Keratinocyte (primary cell): ENCODE measurements at places on chromosomes 5 and 9. TPM values are rescaled to one million over a fixed set of nuclear protein-coding genes. Genes with fewer than 3 reads are reported as not detected.

DNA sequence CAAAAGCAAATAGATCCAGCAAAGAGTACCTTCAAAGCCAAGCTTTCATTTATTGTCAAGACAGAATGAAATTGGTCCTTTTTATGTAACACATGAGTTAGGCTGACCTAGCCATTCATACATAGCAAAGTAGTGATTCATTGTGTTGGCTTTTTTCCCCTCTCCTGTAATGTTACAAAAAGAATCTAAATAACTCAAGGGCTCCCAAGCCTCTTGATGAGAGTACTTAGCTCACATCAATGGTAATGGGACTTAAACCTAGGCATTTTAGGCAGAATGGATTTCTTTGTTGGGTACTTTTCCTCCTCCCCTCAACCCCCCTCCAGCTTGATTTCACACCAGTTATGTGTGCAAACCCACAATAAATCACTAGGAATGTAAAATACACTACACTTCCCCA lies 123.7 kb downstream of the EBF1 start:
- H3K4me3 ChIP-seq: no peak overlapping the region
- H3K4me1 ChIP-seq: peaks cover 16% of the 10 kb centered on the region
- H3K27me3 ChIP-seq: no peaks in the 10 kb centered on the region
- peak; percentile 15 for DNase-seq
- H3K27ac ChIP-seq: no peak overlapping the region

Gene ZNF454
- polyA plus RNA-seq: 0.07 to 0.15 TPM (median 0.08 TPM) in 3 replicates

GRCh38 chr5:134714541-134714940 lies 23.8 kb upstream of the CAMLG start:
- H3K27ac ChIP-seq: no peak overlapping the region
- H3K36me3 ChIP-seq: peaks cover 5% of the 10 kb centered on the region
- no peaks in the 10 kb centered on the region for H3K27me3 ChIP-seq
- H3K4me1 ChIP-seq: no peaks in the 10 kb centered on the region
- no peak overlapping the region for H3K4me3 ChIP-seq

Gene PCDHGB5
- 1.8 to 4.3 TPM (median 1.9 TPM) in 3 replicates for polyA plus RNA-seq

Gene LCN12
- 0.22 TPM in 1 of 3 replicates, not detected in the others for polyA plus RNA-seq

DNA sequence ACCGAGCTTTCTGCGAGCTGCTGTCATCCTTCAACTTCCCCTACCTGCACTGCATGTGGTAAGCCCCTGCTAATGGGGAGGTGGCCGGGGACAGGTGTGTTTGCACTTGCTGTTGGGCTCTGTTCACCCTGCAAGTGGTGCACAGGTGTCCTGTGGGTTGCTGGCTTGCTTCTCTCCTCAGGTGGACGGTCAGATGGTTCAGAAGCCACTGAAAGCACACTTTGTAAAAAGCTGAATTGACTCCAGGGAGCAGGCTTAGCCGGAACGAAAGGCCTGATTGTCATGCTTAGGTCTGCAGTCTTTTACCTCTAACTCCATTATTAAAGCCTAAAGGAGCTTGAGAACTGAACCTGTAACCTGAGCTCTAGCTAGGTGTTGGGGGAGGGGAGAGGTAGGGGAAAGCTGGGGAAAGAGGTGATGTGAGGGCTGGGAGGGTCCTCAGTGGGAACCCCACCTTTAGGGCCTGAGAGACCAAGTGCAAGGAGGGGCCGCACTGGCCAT lies 37.6 kb downstream of the ACER2 start:
- no peak overlapping the region for H3K4me3 ChIP-seq
- no peaks in the 10 kb centered on the region for H3K36me3 ChIP-seq
- no peak for DNase-seq
- no peaks in the 10 kb centered on the region for H3K27me3 ChIP-seq
- H3K27ac ChIP-seq: no peak overlapping the region

Gene SGTB
- polyA plus RNA-seq: 4.5 to 10.4 TPM (median 5.9 TPM) in 3 replicates

Gene ESM1
- polyA plus RNA-seq: 0.07 TPM in 1 of 3 replicates, not detected in the others

Gene FYB1
- polyA plus RNA-seq: 0.29 to 1.0 TPM (median 0.56 TPM) in 3 replicates

DNA sequence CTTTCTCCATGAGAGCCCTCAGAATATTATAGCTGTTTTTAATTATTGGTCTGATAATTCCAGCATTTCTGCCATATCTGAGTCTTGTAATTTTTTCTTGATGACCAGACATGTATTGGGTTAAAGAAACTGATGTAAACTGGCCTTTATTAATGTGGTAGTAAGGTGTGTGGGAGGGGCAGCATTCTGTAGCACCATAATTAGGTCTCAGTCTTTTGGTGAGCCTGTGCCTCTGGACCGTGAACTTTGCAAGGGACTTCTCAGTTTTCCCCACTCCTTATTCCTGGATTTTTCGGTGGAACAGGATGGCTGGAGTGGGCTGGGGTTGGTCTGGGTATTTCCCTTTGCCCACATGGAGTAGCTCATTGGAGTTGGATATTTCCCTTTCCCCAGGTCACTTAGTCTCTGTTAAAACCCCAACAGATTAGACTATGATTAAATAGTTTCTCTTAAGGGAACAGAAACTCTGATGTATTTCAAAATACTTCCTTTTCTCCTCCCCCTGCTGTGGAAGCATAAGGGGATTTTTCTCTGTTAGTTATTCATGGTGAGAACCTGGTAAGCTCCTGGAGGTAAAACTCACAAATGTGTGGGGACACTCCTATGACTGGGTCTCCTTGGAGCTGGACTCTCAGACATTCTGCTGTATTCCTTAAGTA lies 52.4 kb downstream of the FSD1L start:
- H3K4me1 ChIP-seq: peaks cover 5% of the 10 kb centered on the region
- no peaks in the 10 kb centered on the region for H3K27me3 ChIP-seq
- H3K36me3 ChIP-seq: no peaks in the 10 kb centered on the region
- no peak for DNase-seq

Gene BBLN
- 35.9 to 89.0 TPM (median 50.9 TPM) in 3 replicates for polyA plus RNA-seq

DNA sequence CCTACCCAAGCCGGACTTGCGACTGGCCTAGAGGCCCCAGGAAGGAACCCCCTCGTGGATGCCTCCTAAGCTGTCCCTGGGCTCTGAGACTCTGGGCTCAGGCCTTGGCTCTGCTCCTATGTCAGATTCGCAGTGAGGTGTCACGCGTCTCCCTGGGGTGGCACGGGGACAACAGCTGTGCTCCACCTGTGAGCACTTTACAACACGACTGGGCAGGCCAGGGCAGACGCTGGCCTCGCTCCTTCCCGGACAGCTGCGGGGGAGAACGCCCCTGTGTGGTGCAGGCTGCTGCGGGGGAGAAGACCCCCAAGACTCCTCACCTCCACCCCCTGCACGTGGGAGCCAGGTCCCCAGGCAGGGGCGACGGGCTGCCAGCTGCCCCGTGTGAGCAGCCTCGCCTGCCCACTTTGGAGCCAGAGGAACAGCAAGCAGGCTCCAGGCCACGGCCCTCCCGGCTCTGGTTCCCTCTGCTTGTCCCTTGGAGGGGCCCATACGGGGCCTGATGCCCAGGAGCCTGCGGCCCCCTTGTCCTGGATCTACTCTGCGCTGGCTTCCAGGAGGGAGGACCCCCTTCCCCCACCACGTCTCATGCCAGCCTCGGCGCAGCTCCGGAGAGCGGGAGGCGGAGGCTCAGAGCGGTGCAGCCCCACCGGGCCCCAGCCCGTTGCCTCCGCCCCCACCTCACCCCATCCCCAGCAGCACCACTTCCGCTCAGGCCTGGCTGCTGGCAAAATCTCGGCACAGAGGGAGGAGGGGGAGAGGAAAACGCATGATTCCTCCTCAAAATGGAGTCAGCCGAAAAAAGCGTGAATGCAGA lies 36.0 kb downstream of the SARDH start:
- no peaks in the 10 kb centered on the region for H3K4me1 ChIP-seq
- DNase-seq: no peak
- no peaks in the 10 kb centered on the region for H3K36me3 ChIP-seq
- H3K27ac ChIP-seq: no peak overlapping the region
- no peak overlapping the region for H3K4me3 ChIP-seq
- peaks cover 63% of the 10 kb centered on the region for H3K27me3 ChIP-seq

GRCh38 chr9:12703996-12704395 lies 10.8 kb downstream of the TYRP1 start:
- no peak for DNase-seq
- H3K27me3 ChIP-seq: no peaks in the 10 kb centered on the region
- H3K27ac ChIP-seq: no peak overlapping the region
- H3K4me1 ChIP-seq: no peaks in the 10 kb centered on the region
- no peaks in the 10 kb centered on the region for H3K36me3 ChIP-seq

GRCh38 chr5:72046106-72046505 lies 61.2 kb upstream of the MAP1B start:
- no peak overlapping the region for H3K27ac ChIP-seq
- no peak for DNase-seq
- H3K36me3 ChIP-seq: no peaks in the 10 kb centered on the region
- H3K27me3 ChIP-seq: no peaks in the 10 kb centered on the region
- no peak overlapping the region for H3K4me3 ChIP-seq

GRCh38 chr9:98418578-98419259 lies 163.3 kb upstream of the TBC1D2 start:
- no peak for DNase-seq
- peaks cover 11% of the 10 kb centered on the region for H3K27me3 ChIP-seq
- no peak overlapping the region for H3K27ac ChIP-seq
- H3K36me3 ChIP-seq: no peaks in the 10 kb centered on the region
- no peak overlapping the region for H3K4me3 ChIP-seq

- no peaks in the 10 kb centered on the region for H3K4me1 ChIP-seq
- H3K27me3 ChIP-seq: no peaks in the 10 kb centered on the region
- peaks cover 2% of the 10 kb centered on the region for H3K36me3 ChIP-seq
- H3K27ac ChIP-seq: no peak overlapping the region
These were observed 9.0 kb downstream of the SLC36A1 start for GRCh38 chr5:151456321-151456940.

DNA sequence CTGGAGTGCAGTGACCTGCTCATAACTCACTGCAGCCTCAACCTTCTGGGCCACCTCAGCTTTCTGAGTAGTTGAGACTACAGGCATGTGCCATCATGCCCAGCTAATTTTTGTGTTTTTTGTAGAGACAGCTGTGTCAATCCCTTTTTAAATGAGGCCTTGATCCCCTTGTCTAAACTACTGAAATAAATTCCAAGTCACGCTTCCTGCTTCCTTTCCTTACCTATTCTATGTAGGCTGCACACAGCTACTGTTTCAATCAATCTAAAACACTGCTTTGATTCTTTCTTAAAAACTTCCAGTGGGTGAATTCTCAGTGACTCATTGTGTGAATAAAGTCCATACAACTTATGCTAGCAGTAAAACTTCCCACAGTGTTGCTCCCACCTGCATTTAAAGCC lies 2.9 kb upstream of the C7 start:
- no peaks in the 10 kb centered on the region for H3K4me1 ChIP-seq
- no peaks in the 10 kb centered on the region for H3K27me3 ChIP-seq
- no peak overlapping the region for H3K4me3 ChIP-seq
- H3K36me3 ChIP-seq: no peaks in the 10 kb centered on the region
- no peak overlapping the region for H3K27ac ChIP-seq
- DNase-seq: no peak

DNA sequence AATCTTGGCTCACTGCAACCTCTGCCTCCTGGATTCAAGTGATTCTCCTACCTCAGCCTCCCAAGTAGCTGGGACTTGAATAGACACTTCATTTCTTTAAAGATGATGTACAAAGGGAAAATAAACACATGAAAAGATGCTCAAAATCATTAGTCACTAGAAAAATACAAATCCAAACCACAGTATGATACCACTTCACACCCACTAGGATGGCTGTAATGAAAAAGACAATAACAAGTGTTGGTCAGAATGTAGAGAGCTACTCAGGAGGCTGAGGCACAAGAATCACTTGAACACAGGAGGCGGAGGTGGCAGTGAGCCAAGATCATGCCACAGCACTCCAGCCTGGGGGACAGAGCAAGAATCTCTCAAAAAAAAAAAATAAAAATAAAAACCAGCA lies 13.0 kb downstream of the F2RL2 start:
- H3K36me3 ChIP-seq: no peaks in the 10 kb centered on the region
- no peaks in the 10 kb centered on the region for H3K27me3 ChIP-seq
- no peak overlapping the region for H3K27ac ChIP-seq
- no peak overlapping the region for H3K4me3 ChIP-seq
- DNase-seq: no peak
- H3K4me1 ChIP-seq: no peaks in the 10 kb centered on the region

- H3K27ac ChIP-seq: no peak overlapping the region
- no peaks in the 10 kb centered on the region for H3K27me3 ChIP-seq
- H3K4me3 ChIP-seq: no peak overlapping the region
- DNase-seq: no peak
These were observed 92.2 kb upstream of the CCNG1 start for GRCh38 chr5:163345216-163345615.

DNA sequence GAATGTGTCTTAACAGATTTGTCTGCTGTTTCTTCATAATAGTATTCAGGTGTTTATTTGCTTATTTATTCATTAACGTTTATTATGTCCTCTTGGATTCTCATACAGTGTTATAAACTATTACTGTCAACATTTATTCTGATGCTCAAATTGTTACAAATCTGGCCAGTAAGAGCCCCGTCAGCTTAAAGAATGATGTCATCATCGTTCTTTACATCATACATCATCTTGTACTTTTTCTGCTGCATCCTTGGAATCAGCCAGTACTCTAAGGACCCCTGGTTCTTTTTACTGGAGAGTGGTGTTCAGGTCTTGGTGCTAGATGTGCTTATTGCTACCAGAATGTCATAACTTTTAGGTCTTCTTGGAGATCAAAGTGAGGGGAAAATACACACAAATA lies 86.6 kb downstream of the SH3GL2 start:
- no peak overlapping the region for H3K4me3 ChIP-seq
- no peaks in the 10 kb centered on the region for H3K27me3 ChIP-seq
- H3K36me3 ChIP-seq: no peaks in the 10 kb centered on the region
- H3K4me1 ChIP-seq: no peaks in the 10 kb centered on the region

Gene CDH6
- not detected in 3 replicates for polyA plus RNA-seq

Gene IL13
- not detected in 3 replicates for polyA plus RNA-seq

- no peaks in the 10 kb centered on the region for H3K4me1 ChIP-seq
- DNase-seq: no peak
- no peak overlapping the region for H3K4me3 ChIP-seq
- H3K27me3 ChIP-seq: no peaks in the 10 kb centered on the region
These were observed 1048.8 kb upstream of the ACO1 start for GRCh38 chr9:31335529-31336234.

- no peaks in the 10 kb centered on the region for H3K36me3 ChIP-seq
- H3K4me3 ChIP-seq: no peak overlapping the region
- no peak for DNase-seq
- H3K4me1 ChIP-seq: no peaks in the 10 kb centered on the region
- no peak overlapping the region for H3K27ac ChIP-seq
These were observed 38.5 kb downstream of the UBTD2 start for GRCh38 chr5:172245046-172245445.

Gene TRPM6
- polyA plus RNA-seq: 0.18 to 0.24 TPM (median 0.22 TPM) in 3 replicates

Gene CNTRL
- 2.4 to 5.3 TPM (median 3.5 TPM) in 3 replicates for polyA plus RNA-seq

Gene ANKDD1B
- 0.27 to 1.4 TPM (median 1.1 TPM) in 3 replicates for polyA plus RNA-seq

GRCh38 chr5:94248175-94248875 lies 370.1 kb downstream of the KIAA0825 start:
- H3K36me3 ChIP-seq: no peaks in the 10 kb centered on the region
- no peak overlapping the region for H3K4me3 ChIP-seq
- no peaks in the 10 kb centered on the region for H3K27me3 ChIP-seq
- H3K4me1 ChIP-seq: peaks cover 4% of the 10 kb centered on the region
- no peak overlapping the region for H3K27ac ChIP-seq

Gene DRD1
- polyA plus RNA-seq: 0.01 TPM in 1 of 3 replicates, not detected in the others

GRCh38 chr5:21680196-21680595 lies 1172.9 kb downstream of the CDH12 start:
- H3K4me1 ChIP-seq: peaks cover 10% of the 10 kb centered on the region
- H3K4me3 ChIP-seq: no peak overlapping the region
- no peaks in the 10 kb centered on the region for H3K27me3 ChIP-seq
- peak overlapping the region; percentile 17 for H3K27ac ChIP-seq
- no peak for DNase-seq

Gene SLIT3
- 2.4 to 10.1 TPM (median 3.1 TPM) in 3 replicates for polyA plus RNA-seq

GRCh38 chr9:121604242-121604641 lies 47.2 kb upstream of the DAB2IP start:
- H3K27me3 ChIP-seq: peaks cover 24% of the 10 kb centered on the region
- DNase-seq: no peak
- H3K36me3 ChIP-seq: no peaks in the 10 kb centered on the region
